Activated naive CD8-positive, alpha-beta T cell treated with anti-CD3 and anti-CD28 coated beads, Interleukin-2, amount 50 U/mL, for 16 hours (primary cell): ENCODE measurements at places on chromosomes 11 and 22.

GRCh38 chr22:43852573-43853327, 9.6 kb downstream of the SULT4A1 start:
- DNase-seq = no peak

GRCh38 chr11:4932751-4933150, 8.6 kb upstream of the OR51G1 start:
- no peak for DNase-seq

DNA sequence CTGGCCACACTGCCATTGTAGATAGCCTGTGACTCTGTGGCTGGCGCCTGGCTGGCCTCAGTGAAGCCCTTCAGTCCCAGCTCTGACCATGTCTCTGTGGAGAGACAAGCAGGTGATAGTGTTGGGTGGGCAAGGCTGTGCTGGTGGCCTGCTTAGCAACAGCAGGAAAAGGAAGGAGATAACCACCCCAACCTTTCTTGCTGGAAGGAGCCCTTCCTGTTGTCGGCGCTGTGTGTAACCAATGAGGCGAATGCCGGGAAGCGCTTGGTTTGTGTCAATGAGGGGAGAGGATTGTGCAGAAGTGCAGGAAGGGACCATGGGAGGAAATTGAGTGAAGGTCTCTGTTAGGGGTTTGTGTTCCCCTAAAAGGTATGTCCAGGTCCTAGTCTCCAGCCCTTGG, 27.3 kb downstream of the PARVB start:
- DNase-seq = no peak

GRCh38 chr11:132422722-132423121, 1052.3 kb downstream of the NTM start:
- no peak for DNase-seq

GRCh38 chr11:104127828-104128227, 36.1 kb downstream of the PDGFD start:
- DNase-seq = no peak

GRCh38 chr11:65445604-65446445, 23.2 kb downstream of the NEAT1 start:
- DNase-seq = no peak

DNA sequence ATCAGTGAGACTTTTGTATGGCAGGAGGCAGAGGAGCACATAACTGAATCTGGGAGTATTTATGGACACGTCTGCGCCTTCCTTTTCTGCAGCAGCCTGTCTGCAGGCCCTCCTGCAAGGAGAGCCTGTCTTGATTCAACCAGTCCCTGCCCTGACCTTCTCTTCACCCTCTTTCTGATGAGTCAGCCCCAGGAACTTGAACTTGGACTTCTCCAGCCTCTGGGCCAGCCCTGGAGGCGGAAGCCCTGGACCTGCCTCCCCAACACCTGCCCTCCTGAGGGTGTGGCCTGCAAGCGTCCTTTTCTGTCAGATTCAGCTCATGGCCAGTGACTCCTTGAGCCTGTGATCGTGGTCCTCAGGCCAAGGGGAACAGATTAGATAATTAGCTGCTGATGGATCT, 20.0 kb downstream of the DAGLA start:
- no peak for DNase-seq
